Stimulated activated CD8-positive, alpha-beta memory T cell treated with anti-CD3 and anti-CD28 coated beads, Interleukin-15, amount 100 ng/mL, for 24 hours (primary cell): ENCODE measurements at places on chromosomes 4 and X.

DNA sequence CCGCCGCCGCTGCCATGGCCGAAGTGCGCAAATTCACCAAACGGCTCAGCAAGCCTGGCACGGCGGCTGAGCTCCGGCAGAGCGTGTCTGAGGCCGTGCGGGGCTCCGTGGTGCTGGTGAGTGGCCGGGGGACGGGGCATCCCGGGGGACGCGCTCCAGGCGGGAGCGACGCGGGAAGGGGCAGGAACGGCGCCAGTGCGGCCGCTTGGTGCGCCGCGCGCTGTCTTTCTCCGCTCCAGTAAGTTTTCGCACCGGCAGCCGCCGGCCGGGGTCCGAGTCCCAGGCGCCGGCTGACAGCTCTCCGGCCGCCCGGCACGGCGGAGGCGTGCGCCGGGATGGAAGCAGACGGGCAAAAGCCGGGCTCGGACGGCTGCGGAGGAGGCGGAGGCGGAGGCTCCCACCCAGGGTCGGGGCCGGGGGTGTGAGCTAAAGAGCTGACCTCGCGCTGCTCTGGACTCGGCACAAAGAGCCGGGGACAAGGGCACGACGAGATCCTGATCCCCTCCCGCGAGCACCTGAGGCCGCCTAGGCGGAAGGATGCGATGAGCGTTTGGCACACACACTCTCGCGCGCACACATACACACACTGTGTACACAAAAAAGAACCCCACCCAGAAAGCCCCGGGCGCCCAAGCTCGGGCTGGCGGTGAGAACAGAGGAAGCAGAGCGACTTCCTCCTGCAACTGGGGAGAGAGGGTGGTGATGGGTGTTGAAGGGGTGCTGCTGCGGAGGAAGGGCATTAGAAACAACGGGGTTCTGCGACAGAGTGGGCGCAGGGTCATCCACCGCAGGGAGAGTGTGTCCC is 545 bp downstream of the DOCK11 start:
- peak; percentile 14 for DNase-seq

DNA sequence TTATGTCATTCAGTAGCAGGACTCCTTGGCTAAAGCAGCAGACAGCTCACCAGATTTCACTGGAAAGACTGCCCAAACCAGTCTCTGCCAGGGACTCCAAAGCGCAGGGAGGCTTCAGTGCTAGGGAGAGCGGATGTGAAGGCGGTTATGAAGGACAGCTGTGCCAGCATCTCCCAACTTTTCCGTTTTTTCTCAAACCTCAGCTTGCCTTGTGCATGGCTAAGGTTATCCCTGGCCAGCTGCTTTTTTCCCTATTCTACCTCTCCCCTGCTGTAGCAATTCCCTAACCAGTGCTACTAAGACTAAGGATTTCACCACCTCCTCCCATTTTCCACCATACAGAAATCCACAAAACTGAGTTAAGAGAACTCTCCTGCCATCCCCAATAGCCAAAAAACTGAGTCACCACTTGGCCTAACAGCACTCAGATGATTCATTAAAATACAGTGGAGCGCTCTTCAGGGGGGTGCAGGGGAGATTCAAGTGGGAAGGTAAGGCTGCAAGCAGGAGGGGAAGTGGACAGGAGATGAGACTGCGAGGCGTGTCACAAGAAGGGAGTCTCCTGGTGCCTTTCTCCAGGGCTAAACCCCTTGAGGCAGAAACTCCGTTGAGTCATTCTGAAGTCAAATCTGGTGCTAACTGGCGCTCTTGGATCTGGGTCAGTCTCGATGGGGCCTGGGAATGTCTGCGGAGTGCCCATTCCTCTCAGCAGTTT is 90.7 kb downstream of the PALLD start:
- no peak for DNase-seq

- no peak for DNase-seq
Measured at GRCh38 chrX:40867352-40867751, 132.0 kb upstream of the MED14 start.

DNA sequence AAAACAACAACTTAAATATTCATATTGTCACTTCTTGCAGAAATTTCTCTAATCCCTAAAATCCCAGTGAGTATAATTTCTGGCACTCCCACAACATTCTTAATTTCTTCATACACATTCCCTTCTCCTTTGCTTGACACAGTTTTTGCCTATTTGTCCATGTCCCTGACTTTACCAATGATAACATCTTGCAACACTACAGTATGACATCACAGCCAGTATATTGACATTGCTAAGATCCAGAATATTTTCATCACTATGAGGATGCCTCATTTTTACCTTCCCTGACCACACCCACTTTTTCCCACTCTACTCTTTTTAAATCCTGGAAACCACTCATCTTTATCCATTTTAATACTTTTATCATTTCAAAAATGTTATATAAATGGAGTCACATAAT is 292.3 kb upstream of the GK2 start:
- DNase-seq, result no peak

GRCh38 chr4:40875507-40876150 is 125.9 kb downstream of the NSUN7 start:
- DNase-seq, result no peak

DNA sequence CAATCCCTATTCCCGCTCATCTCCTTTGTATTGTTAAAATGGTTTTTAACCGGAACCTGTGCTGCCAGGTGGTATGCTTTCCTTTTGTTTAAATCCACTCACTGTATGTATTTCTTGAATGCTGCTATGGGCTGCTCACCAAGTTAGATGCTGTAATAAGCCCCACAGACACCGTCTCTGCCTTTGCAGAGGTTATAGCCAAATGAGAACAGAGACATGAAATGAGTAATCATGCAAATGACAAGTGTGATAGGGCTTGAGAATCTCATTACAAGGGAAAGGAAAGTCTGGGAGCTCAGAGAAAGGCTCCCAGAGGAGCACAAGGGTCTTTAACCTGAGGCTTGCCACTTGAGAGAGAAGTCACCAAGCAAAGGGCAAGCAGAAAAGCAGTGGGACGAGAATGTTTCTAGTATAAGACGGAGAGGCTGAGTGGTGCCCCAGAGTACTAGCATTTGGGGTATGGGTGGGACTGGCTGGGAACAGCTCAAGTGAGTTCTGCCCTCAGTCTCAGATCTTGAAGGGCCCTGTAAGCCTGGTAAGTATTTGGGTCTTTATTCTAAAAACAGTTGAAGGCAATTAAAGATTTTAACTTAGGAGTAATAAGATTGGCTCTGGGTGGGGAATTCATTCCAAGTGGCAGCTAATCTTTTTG is 110.8 kb upstream of the H2AZ1 start:
- no peak for DNase-seq

DNA sequence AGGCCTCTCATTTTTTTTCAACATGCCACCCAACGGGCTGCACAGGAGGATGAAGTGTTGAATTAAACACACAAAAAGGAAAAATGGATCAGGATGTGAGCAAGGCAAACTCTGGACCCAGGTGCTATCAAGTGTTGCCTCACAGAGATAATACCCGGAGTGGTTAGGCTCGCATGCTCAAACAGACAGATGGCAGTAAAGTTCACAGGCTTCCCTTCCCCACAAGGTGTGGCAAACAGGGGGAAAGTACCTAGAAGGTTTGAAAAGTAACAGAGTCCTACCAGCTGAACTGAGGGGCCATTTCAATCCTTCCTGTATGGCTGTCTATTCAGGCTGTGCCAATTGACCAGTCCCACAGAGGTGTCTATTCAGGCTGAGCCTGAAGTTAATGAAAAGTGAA is 123.9 kb upstream of the GC start:
- DNase-seq, result no peak

DNA sequence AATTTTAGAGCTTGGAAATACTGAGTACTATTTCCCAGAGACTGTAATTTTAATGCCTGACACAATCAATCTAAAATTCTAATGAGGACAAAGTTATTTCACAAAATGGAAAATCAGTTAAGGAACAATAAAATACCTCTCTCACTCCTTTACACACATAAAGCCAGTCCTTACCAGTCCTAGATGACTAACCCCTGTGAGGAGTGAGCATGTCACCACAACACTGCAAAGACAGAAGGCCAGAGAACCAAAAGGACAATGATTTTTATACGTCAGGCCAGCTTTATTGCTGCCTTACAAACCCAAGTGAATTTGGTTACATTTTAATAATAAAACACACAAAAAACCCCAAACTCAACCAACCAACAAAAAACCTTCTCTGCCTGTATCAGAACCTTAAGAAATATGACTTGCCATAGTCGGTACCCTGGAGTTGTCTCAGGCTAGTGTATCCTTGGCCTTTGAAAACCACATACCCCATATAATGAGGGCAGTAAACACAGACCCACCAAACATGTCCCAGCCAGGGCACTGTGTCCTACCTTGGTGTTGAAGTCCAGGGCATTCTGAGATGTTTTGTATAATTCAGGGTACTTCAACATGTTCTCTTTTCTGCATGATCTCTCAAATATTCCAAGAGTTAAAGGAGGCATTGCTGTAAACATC is 57.6 kb downstream of the SHISA3 start:
- no peak for DNase-seq
